CD4-positive, alpha-beta T cell (primary cell): ENCODE measurements at places on chromosomes 12 and 14.
A peak's percentile ranks its signal among the peaks of the same experiment; 100 is the strongest.

GRCh38 chr12:118534003-118534402 is 157.6 kb downstream of the SUDS3 start:
- DNase-seq = no peak

DNA sequence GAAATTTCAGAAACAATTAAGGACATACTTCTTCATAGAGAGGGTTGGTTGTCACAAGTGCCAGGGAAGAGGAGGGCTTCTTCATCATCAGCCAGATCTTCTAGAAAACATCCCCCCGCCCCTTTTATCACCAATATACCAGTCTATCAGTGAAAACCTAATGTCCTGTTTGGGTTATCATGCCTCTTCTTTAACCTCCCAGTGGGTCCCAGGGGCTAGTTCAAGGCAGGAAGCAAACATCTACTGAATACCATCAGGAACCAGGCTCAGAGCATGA is 13.3 kb upstream of the KRT86 start:
- DNase-seq = no peak

GRCh38 chr12:104384141-104384880 is 72.4 kb upstream of the CHST11 start:
- no peak for DNase-seq

GRCh38 chr12:114218136-114218535 is 187.8 kb downstream of the TBX5 start:
- DNase-seq = no peak

DNA sequence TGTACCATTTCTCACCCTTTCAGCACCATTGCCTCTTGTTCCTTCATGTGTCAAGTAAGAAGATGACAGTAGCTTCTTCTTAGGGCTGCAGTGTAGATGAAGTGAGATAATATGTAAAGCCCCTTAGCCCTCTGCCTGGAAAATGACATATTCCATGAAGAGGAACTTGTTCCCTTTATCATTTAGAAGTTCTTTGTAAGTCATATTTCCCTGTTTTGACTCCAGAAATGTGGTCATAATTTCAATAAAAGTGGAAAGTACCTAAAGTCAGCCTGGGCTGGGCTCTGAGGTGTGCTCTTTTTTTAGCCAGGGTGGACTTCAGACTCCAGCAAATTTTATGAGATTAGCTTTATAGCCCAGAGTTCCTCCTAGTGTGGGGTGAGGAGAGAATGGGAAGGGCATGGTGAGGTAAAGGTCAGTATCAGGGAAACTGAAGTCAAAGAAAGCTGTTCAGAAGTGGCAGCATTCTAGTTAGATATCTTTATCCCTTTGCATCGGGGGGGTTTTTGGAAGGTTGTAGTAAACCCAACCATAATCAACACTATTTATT is 92.5 kb downstream of the TMCC3 start:
- no peak for DNase-seq

DNA sequence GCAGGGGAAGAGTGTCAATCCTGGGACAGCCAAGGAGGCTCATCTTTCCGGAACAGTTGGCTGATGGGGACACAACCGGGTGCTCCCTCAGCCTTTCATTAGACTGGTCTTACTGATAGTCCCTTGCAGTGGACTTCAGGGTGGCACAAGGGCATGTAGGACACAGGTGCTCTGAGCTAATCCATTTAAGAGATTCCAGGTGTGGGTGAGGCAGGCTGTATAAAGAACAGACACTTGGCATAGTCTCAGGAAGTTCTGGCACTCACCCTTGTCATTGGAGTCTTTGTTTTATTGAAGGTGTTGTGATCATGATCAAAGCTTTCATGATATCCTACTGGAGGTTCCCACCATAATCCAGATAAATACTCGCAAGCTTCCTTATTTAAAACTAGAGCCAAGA is 341.6 kb downstream of the EMP1 start:
- no peak for DNase-seq

GRCh38 chr14:90903101-90903500 is 86.9 kb upstream of the TTC7B start:
- DNase-seq = peak; percentile 37

DNA sequence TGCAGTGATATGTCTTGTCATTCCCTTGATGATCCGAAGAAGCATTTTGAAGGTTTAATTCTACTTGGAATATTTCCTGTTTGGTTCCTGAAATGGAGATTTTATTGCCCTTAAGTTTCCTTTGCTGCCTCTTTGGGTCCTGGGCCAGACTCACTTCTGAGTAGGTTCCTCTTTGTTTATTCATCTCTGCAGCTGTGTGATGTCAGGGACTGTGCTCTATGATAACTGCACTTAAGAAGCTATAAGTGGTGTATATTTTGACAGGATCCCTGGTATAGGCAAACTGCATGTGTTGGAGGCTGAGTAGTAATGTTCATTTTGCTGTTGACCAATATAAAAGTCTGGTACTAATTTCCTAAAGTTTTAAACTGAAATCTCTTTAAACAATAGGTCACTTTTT is at the start of gene KLRC4:
Gene KLRC4 (minus strand): TSS at position 366 of the 400 bp plus-strand sequence. CDS start 182 bp downstream, at position 184.
- DNase-seq = no peak

DNA sequence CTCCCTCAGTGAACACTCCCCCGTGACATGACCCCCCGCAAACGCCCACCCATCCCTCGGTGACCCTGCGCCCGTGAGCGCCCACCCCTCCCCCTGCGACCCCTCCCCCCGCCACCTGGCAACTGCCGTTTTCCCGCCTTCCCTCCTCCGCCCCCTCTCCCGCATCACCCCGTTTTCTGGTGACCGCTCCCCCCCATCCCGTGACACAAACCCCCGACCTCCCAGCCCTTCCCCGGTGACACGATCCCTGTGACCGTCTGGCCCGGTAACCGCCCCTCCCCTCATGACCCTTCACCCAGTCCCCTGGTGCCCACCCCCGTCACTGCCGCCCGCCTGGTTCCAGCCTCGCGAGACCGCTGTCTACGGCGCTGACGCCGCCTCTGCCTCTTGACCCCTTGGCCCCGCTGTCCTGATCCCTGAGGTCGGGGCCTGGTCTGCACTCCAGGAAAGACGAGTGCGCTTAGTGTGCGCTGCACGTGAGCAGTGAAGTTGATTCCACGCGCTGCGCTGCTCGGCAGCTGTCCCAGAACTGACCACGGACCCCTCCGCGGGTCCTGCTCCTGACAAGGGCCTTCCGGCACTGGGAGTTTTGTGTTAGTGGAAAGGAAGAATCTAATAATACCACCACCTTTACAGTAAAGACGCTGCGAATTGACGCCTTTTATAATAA is 59.4 kb downstream of the DDX51 start:
- DNase-seq = peak; percentile 66

- DNase-seq = no peak
These were observed 76.8 kb downstream of the DAD1 start for GRCh38 chr14:22512106-22512814.

DNA sequence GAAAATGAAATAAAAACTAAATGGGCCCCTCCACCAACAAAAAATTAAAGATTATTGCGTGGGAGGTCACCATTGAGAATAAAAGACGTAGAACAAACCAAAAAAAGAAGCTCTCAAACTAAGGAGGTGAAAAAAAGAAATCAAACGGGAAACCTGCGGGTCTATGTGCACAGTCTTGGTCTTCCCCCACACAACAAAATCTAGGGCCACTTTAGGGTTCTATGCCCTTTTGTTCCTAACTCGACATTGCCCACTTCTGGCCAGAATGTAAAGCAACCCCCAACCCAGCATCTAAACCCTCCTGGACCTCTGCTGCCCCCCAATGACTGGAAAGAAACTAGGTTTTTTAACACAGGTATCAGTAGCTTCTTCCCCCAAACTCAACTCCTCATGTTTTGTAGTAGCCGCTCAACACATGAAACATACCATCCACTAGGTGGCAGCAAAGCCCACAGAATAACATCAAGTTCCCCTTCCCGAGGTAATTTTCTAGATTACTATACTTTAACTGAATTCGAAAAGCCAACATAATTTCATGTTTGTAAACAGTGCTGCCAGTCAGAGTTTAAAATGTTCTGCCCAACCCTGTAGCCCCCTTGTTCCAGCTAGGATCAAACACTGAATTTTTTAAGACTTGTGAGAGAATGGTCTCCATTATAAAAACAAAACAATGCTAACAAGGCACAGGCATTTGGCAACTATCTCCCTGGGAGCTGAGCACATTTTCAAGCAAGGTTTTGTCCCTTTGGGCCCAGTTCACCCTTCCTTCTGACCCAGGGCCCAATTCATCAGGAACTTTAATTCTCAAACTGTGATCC is 18.7 kb downstream of the DAD1 start:
- DNase-seq = peak; percentile 72

DNA sequence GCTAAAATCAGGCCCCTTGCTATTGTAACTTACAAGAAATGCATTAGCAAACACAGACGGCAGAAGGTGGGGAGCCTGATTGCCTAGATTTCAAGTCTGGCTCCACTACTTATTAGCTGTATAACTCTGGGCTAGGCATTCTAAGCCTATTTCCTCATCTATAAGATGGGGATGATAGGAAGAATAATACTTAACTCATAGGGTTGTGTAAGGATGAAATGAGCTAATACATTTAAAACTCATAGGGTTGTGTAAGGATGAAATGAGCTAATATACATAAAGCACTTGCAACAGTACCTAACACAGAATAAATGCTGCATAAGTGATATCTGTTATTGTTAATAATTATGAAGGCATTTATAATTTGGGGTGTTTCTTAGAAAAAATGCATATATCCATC is 60.1 kb upstream of the DIO2 start:
- no peak for DNase-seq

DNA sequence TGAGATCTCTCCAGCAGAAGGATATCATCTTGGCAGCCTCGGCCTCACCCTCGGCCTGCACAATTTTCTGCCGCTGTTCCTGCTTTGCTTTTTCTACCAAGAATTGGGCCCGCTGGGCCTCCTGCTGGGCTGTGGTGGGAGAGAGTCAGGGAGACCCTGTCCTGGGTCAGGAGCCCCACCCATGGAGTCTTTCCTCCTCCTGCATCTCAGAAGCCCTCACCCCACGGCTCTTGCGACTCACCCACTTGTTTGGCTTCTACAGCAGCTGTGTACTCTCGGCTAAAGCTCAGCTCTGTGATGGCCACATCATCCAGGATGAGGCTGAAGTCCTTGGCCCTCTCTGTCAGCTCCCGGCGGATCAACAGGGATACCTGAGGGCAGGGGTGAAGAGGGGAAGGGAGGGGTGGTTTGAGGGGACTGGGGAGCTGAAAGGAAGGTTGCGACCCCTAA is 2.8 kb downstream of the PHB2 start:
- DNase-seq = no peak

- no peak for DNase-seq
These were observed 4.3 kb downstream of the KRR1 start for GRCh38 chr12:75507086-75507485.

DNA sequence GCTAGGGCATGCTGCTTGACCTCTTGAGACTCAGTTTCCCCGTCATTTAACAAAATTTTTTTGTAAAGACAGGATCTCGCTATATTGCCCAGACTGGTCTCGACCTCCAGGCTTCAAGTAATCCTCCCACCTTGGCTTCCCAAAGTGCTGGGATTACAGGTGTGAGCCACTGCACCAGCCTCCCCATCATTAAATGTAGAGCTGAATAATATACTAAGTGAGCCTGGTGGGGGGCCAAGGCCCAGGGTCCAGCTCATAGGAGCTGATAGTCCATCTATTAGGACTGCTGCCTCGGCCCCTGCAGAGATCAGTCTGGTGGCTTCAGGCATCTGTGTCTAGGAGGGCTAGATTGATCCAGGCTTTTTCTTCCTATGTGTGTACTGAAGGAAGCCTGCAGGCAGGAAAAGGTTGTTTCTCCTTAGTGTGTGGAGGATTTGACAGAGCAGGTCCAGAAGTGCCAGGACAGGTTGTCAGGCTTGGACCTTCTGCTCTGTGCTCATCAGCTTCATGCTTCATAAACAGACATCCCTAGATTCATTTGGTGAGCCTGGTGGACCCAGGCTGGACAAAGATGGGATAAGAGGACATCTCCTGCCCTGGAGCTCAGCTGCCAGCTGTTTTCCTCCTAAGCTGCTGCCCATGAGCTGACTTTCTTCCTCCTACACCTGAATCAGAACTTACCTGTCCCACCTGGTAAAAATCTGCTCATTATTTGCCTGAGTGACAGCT is 135.4 kb downstream of the ZFP36L1 start:
- no peak for DNase-seq

DNA sequence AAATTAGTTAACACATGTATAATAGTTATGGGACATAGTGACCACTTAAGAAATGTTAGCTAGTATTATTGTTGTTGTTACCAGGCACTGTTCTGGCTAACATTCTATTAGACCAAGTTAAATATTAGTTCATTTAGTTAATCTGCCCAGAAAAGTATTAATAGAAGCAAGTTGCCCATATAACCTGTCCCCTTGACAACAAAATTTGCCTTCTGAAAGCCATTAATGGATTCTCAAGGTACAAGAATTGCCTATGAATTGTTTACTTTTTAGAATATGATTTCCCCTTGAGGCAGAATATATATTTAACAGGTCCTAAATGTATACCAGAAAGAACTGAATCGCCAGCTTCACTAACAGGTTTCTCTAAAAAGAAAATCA is 167.3 kb upstream of the TMCC3 start:
- no peak for DNase-seq

DNA sequence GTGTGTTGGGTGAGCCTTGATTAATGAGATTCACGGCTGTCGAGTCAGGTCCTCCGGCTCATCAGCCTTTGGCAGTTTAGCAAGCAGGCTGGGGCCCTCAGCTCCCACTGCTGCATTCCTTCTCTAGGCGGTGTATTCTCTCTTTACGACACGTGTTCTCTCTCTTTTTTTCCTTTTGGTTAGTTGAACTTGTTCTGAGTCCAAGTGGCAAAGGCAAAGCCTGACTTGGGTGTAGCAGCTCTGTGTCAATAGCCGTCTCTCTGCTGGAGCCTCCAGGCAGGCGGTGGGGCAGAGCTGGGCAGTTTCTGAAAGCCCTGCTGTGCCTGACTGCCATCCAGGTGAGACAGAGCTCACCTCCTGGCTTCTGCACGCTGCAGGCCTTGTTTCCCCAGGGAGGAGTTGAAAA is 46.6 kb downstream of the SUSD6 start:
- DNase-seq = no peak

DNA sequence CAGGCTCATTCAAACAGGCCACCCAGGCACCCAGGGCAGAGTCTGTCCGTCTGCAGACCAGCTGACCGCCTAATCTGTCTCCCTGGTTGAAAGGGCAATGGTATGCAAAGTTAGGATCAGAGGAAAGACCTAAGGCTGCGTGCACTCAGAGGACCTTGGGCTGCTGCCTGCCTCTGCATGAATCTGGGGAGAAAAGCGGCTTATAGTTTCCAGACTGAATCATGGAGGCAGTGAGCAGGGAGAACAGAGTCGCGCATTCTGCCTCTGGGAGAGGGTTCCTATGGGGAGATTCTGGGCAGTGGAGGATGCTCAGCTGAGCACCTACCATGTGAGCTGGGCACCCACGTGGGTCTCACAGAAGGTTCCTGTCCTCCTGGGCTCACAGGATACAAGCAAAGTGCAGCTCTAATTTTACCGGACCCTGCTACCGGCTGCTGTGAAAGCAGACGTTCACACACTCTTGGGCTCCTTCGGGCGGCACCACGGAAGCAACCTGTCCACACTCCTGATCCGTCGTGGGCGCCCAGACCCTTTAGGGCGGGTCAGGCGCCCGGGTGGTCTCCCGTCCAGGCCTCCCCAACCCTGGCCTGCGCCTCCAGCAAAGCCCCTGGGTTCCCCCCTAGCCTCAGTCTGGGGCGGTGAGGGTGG is 772 bp downstream of the SCARB1 start:
- DNase-seq = no peak
